NCI-H82 (cell line): ENCODE measurements at places on chromosomes 13 and 19.

GRCh38 chr13:90984756-90985155, 362.7 kb upstream of the MIR17HG start:
- DNase-seq = no peak

DNA sequence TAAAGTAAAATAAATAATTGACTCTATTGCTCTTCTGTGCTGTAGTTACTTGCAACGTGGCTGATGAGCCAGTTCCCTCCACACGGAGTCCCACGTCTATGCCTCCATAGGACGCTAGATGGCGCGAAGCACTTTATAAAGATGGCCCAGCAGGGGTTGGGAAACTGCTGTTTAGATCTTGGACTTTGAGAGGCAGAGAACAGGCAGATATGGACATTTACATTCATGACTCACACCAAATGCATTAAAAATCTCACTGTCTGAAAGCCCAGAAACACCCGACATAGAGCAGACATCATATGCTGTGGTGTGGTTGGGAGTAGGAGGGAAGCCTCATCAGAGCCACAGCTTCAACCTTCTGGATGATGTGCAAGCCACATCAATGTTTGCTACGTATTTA, 643.1 kb upstream of the ARGLU1 start:
- DNase-seq = peak; percentile 92

DNA sequence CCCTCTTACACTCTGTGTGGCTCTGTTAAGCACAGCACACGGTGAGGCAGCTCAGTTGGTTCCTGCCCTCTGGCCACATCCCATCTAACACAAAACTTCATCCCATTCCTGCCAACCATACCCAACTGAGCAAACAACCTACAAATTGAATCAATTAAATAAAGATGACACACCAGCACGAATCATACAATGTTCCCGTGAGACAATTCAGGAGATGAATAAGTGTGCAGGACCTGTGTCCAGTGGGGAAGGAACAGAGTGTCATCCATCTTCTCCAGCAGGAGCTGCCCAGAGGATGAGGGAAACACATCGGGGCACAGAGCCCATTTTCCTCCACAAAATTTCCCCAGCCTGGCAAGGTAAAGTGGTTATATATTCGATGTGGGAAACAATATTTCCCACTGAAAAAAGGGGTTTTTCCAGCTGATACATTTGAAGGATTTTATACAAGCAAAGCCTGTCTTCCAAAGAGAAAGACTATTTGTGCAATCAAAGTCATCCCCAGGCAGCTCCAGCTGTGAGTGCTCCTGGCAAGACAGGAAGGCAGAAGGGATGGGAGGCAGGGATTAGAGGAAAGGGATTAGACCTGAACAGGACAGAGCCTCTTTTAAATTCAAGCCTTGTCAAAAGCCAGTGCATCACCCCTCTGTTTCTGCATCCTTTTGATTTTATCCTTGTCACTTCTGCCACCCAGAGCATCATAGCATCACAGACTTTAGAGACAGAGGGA, 240.2 kb downstream of the LHFPL6 start:
- peak; percentile 82 for DNase-seq

DNA sequence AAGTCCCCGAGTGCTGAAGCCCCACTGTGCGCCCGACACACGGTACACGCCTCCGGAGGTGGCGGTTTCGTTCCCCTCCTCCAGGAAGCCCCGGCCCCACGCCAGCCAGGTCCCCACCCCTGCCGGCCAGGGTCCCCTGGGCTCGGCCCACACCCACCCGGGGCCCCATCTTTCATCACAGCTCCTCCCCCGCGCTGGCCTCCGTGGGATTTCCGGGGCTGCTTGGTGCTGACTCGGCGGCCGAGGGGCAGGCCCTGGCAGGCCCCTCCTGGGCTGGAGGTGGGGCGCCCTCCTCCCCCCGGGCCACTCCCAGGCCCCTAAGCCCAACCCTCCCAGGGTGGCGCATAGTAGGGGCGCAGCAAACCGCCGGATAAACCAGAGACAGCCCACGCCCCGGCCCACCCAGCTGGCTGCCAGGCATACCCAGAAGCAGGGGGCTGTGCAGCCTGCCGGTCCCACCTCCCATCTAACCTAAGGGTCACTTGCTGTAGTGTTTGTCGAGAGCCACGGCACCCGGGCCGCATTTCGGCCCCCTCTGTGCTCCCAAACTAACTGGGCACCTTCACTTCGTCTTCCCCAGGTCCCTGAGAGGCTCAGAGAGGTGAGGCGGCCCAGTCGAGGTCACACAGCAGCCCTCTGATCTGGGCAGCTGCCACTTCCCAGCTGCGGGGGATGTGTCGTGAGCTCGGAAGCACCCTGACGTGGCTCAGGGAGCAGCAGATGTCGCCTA, 6.6 kb downstream of the ZBTB7A start:
- no peak for DNase-seq

DNA sequence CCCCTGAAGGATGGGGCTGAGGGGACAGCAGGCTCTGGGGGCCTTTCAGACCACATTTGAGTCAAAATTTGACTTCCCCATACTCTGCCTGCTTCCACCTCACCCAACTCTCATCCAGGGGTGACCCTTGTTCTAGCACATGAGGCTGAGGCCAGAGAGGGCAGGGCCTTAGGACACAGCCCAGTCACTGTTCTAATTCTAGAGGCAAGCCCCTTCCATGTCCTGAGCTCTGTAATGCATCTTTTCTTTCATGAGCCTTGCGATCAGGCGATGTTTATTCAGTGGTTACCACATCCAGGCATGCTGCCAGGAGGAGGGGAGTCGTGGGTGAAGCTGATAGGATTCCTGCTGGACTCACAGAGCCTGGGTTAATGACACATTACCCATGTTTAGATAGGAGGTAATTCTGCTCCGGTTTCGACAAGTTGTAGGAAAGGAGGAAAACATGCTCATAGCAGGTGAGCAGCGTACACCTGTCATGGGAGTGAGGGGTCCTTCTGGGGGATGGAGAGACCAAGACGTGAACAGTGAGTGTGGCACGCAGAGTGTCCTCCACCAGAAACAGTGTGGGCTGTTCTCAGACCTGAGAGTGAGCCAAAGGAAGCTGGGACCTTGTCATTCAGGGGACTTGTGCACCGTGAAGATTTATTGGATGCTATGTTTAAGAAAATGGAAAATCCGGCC, 9.3 kb downstream of the RPS9 start:
- DNase-seq = peak; percentile 48
